ENCODE measurements at places on chromosomes 2 and 18.

- H3K27ac ChIP-seq, result no peak overlapping the region
- H3K27me3 ChIP-seq, result no peaks in the 10 kb centered on the region
- H3K36me3 ChIP-seq, result no peaks in the 10 kb centered on the region
- no peak overlapping the region for H3K4me3 ChIP-seq
- DNase-seq, result peak; percentile 62
- H3K4me1 ChIP-seq, result peaks cover 21% of the 10 kb centered on the region
Observed at GRCh38 chr18:43662657-43663056, 385.4 kb upstream of the SYT4 start.

GRCh38 chr2:215880970-215881369 lies 132.4 kb downstream of the MREG start:
- no peaks in the 10 kb centered on the region for H3K36me3 ChIP-seq
- no peak for DNase-seq
- no peaks in the 10 kb centered on the region for H3K27me3 ChIP-seq

GRCh38 chr2:7773362-7774360 lies 856.4 kb downstream of the RNF144A start:
- DNase-seq, result peak; percentile 89
- peak overlapping the region; percentile 47 for H3K27ac ChIP-seq
- peak overlapping the region; percentile 43 for H3K4me3 ChIP-seq

GRCh38 chr2:236949089-236949905 lies 136.4 kb upstream of the COPS8 start:
- H3K27ac ChIP-seq, result no peak overlapping the region
- H3K4me1 ChIP-seq, result no peaks in the 10 kb centered on the region
- no peaks in the 10 kb centered on the region for H3K36me3 ChIP-seq
- H3K4me3 ChIP-seq, result no peak overlapping the region
- peaks cover 4% of the 10 kb centered on the region for H3K27me3 ChIP-seq
- DNase-seq, result no peak

- no peaks in the 10 kb centered on the region for H3K4me1 ChIP-seq
- H3K27me3 ChIP-seq, result no peaks in the 10 kb centered on the region
- H3K36me3 ChIP-seq, result peaks cover 33% of the 10 kb centered on the region
- H3K4me3 ChIP-seq, result no peak overlapping the region
- H3K27ac ChIP-seq, result peak overlapping the region; percentile 23
- no peak for DNase-seq
Observed at GRCh38 chr18:79740521-79741361, 57.0 kb upstream of the KCNG2 start.

DNA sequence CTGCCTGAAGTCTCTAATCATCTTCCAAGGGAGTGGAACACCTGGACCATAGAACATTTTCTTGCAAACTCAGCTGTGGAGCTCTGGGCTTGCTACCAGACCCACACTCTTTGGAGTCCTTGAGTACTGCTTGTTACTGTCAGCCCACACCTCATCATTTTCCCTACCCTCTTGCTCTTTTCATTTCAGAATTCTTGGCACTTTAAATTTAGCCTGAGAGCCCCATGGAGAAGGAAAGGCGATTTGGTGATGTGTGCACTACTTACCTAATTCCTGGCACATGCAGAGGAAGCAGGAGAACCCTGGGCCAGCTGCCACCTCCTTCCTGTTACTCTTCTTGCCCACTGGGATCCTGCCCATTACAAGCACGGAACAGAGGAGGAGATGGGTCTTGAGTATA lies 31.7 kb downstream of the TMEM178A start:
- H3K4me3 ChIP-seq, result no peak overlapping the region
- no peak for DNase-seq
- H3K4me1 ChIP-seq, result peaks cover 14% of the 10 kb centered on the region
- no peaks in the 10 kb centered on the region for H3K27me3 ChIP-seq
- H3K36me3 ChIP-seq, result no peaks in the 10 kb centered on the region
- no peak overlapping the region for H3K27ac ChIP-seq

GRCh38 chr2:137178951-137179377 lies 413.6 kb downstream of the THSD7B start:
- H3K36me3 ChIP-seq, result no peaks in the 10 kb centered on the region
- DNase-seq, result peak; percentile 88
- H3K27ac ChIP-seq, result peak overlapping the region; percentile 87
- H3K4me3 ChIP-seq, result peak overlapping the region; percentile 43
- peaks cover 30% of the 10 kb centered on the region for H3K4me1 ChIP-seq

GRCh38 chr2:215615803-215616174 lies 179.9 kb upstream of the FN1 start:
- no peak for DNase-seq
- H3K4me1 ChIP-seq, result peaks cover 28% of the 10 kb centered on the region
- no peak overlapping the region for H3K27ac ChIP-seq
- no peak overlapping the region for H3K4me3 ChIP-seq
- H3K27me3 ChIP-seq, result no peaks in the 10 kb centered on the region

GRCh38 chr18:23929362-23929930 lies 85.1 kb upstream of the TTC39C start:
- H3K27me3 ChIP-seq, result no peaks in the 10 kb centered on the region
- H3K27ac ChIP-seq, result no peak overlapping the region
- DNase-seq, result no peak
- no peaks in the 10 kb centered on the region for H3K4me1 ChIP-seq
- H3K4me3 ChIP-seq, result no peak overlapping the region

GRCh38 chr2:133362061-133362476 lies 206.2 kb downstream of the NCKAP5 start:
- peak overlapping the region; percentile 29 for H3K4me3 ChIP-seq
- peak overlapping the region; percentile 24 for H3K27ac ChIP-seq
- H3K36me3 ChIP-seq, result no peaks in the 10 kb centered on the region
- H3K4me1 ChIP-seq, result peaks cover 8% of the 10 kb centered on the region
- DNase-seq, result no peak
- no peaks in the 10 kb centered on the region for H3K27me3 ChIP-seq

DNA sequence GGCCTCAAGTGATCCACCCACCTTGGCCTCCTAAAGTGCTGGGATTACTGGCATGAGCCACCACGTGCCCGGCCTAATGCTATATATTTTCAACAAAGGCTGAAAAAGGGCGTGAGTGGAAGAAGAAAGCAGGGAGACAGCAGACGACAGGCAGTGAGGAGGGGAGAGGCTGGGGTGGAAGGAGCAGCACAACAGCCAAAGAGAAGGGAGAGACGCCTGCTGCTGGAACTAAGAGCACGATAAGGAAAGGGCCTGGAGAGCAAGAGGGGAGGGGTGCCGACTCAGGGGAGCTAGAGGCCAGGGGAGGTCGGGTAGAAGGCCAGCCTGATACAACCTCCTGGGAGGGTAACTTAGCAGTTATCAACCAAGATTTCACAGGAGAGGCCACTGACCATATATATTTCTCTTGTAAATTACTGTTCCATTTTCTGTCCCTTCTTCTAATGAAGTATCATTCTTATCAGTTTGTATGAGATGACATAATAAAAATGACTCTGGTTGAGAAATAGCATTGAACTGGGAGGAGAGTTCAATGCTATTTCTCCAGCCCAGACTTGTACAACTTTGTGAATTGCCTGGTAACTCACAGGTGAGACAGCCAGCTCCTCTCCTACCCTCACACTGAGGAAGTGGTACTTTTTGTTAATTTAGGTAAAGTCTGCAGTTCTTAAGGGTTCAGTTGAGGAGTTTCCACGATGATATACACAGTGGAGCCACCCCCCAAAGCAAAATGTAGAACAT lies 5.8 kb upstream of the RNU4ATAC start:
- peak; percentile 38 for DNase-seq
- no peaks in the 10 kb centered on the region for H3K27me3 ChIP-seq
- peaks cover 44% of the 10 kb centered on the region for H3K4me1 ChIP-seq
- peaks cover 43% of the 10 kb centered on the region for H3K36me3 ChIP-seq
- H3K4me3 ChIP-seq, result peak overlapping the region; percentile 19

DNA sequence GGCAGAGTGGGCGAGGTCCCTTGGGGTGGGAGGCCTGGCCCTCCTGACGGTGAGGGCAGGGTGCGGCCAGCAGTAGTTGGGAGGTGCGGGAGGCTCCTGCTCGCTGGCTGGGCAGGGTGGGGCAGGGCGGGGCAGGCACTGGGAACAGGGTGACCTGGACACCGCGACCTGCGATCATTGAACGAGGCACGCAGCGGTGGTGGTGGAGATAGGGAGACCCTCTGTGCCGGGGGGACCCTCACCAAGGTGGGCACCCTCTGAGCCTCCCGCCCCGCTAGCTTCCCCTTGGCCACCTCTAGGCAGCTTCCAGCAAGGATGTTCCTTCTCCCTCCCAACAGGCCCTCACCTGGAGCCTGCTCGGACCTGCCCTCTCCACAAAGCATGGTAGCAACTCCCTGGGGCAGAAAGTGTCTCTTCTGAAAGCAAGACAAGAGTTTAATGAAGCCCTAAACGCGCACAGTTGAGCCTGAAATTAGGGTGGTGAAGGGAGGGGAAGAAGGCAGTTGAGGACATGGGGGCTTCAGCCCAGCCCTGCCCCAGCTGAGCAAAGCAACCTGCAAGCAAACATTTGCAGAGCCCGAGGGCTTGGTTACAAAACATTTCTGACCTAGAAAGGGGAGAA lies 15.4 kb upstream of the FOSL2 start:
- H3K36me3 ChIP-seq, result no peaks in the 10 kb centered on the region
- DNase-seq, result peak; percentile 82
- peaks cover 28% of the 10 kb centered on the region for H3K4me1 ChIP-seq
- H3K4me3 ChIP-seq, result peak overlapping the region; percentile 61

- H3K27ac ChIP-seq, result no peak overlapping the region
- H3K36me3 ChIP-seq, result no peaks in the 10 kb centered on the region
- H3K4me1 ChIP-seq, result no peaks in the 10 kb centered on the region
Observed at GRCh38 chr2:228064024-228064423, 117.5 kb downstream of the SPHKAP start.

DNA sequence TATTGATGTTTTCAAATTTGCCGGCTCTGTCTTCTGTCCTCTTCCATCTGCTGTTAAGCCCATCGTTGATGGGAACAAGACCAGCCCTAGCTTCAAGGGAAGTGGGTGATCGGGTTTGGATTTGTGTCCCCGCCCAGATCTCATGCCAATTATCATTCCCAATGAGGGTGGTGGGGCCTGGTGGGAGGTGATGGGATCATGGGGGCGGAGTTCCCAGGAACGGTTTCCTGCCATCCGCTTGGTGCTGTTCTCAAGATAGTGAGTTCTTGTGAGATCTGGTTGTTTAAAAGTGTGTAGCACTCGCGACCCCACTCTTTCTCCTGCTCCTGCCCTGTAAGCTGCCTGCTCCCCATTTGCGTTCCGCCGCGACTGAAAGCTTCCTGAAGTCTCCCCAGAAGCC lies 9.5 kb downstream of the ASB18 start:
- H3K27me3 ChIP-seq, result peaks cover 50% of the 10 kb centered on the region
- no peaks in the 10 kb centered on the region for H3K36me3 ChIP-seq
- H3K4me3 ChIP-seq, result no peak overlapping the region
- no peak overlapping the region for H3K27ac ChIP-seq
- no peak for DNase-seq

GRCh38 chr2:216308576-216308975 lies 63.7 kb downstream of the MARCHF4 start:
- no peak overlapping the region for H3K4me3 ChIP-seq
- no peaks in the 10 kb centered on the region for H3K36me3 ChIP-seq
- no peak overlapping the region for H3K27ac ChIP-seq
- no peak for DNase-seq
- H3K27me3 ChIP-seq, result no peaks in the 10 kb centered on the region

DNA sequence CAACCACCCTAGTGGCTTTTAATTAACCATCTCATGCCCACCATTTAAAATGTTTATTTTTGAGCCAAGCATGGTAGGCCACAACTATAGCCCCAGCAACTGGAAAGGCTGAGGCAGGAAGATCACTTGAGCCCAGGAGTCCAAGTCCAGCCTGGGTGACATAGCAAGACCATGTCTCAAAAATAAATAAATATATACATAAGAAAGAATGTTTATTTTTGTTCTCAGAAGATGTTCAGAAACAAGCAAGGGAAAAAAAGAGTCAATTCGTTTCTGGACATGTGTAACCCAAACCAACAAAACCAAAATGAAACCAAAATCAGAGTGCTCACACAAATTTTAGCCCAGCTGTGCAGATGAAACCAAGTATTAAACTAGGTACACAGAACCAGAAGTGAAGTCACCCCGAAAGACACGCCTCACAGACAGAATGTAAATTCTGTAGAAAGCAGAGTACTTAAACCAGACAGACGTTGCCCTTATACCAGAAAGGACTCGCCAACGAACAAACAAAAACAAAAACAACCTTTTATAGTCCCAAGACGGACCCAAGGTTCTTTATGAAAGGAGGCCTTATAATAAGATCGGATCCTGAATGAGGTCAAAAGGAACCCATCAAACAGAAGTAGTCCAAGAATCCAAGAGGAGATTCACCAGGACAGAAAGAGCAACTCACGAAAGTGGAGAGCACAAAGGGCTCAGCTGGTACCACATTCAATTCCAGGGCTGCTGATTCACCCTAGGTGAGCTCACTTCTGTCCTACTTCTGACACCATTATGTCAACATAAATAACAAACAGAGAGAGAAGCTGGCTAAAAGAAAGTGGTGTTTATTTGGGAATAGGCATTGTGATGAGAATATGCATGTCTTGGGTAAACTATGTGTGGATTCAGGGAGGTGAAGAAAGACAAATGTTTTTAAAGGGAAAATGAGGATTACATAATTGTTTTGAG lies 31.8 kb upstream of the MTCL1 start:
- no peaks in the 10 kb centered on the region for H3K27me3 ChIP-seq
- no peaks in the 10 kb centered on the region for H3K4me1 ChIP-seq
- H3K36me3 ChIP-seq, result no peaks in the 10 kb centered on the region
- no peak overlapping the region for H3K4me3 ChIP-seq
- DNase-seq, result no peak

DNA sequence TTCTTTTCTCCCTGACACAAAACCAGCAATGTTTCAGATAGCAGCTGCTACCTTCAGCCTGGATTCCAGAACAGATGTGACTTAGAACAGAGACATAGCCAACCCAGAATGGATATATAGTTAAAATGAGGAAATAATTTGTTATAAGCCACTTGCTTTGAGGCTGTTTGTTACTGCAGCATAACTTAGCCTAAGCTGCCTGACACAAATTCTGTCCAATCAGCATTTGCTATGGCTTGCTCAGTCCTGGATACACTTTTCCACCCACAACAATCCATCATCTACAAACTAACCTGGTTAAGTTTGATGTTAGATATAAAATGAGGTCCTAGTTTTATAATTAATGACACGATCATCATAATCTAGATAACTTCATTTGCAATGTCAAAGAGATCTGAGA lies 480.4 kb downstream of the NR4A2 start:
- DNase-seq, result no peak
- no peaks in the 10 kb centered on the region for H3K27me3 ChIP-seq
- no peak overlapping the region for H3K4me3 ChIP-seq
- H3K27ac ChIP-seq, result no peak overlapping the region

DNA sequence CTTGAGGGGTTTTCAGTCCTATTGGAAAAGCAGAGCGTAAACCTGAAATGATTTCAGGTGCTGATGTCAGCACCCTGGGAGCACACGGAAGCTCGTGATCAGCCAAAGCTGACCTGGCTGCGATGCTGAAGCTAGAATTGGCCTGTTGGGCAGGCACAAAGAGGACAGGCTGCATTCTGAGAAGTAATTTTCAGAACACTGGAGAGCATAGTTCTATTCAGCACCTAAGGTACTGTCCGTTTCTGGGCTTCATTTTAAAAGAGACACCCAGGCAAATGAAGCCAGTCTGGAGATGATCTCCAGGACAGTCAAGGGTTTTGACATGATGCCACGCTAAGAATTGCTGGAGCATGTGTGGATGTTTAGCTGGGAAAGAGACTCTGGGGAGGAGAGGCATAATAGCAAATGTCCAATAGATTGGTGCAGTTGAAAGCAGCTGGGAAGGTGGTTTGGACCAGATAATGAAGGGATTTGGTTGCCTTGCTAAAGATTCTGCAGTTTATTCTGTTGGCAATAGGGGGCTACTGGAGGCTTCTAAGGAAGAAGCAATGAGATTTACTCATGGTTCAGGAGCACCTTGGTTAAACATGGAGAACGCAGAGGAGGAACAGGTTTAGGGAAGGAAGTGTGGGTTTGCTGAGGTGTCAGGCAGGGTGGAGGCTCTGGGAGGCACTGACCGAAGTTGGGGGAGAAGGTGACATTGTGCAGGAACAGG lies 86.6 kb downstream of the ACOXL start:
- peaks cover 53% of the 10 kb centered on the region for H3K27me3 ChIP-seq
- H3K27ac ChIP-seq, result no peak overlapping the region
- H3K36me3 ChIP-seq, result no peaks in the 10 kb centered on the region
- DNase-seq, result no peak
- no peak overlapping the region for H3K4me3 ChIP-seq

Data from MCF 10A (cell line).